Stimulated activated CD8-positive, alpha-beta memory T cell treated with anti-CD3 and anti-CD28 coated beads, Interleukin-2, amount 100 ng/mL, for 48 hours (primary cell): ENCODE measurements at places on chromosomes 4 and X.

DNA sequence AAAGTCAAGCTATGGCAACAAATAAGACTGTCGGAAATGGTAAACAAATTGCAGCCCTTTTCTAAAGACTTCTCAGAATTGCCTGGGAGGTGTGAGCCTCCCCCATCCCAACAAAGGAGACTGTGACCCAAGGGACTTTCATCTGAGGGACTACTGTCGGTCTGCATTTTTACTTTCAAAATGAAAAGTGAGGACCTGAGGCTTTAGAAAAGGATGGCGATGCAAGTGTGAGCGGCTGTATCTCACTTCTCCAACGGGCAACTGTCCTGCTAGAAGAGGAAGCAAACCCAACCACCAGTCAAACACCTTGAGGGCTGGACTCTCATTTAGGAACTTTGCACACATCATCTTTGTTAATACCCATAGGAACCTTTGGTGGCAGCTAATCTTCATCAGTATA lies 62.6 kb upstream of the CLNK start:
- DNase-seq, result no peak

- no peak for DNase-seq
Measured at GRCh38 chr4:6107886-6108285, 89.7 kb upstream of the C4orf50 start.

- no peak for DNase-seq
Measured at GRCh38 chr4:7529368-7530080, 94.8 kb upstream of the PSAPL1 start.

DNA sequence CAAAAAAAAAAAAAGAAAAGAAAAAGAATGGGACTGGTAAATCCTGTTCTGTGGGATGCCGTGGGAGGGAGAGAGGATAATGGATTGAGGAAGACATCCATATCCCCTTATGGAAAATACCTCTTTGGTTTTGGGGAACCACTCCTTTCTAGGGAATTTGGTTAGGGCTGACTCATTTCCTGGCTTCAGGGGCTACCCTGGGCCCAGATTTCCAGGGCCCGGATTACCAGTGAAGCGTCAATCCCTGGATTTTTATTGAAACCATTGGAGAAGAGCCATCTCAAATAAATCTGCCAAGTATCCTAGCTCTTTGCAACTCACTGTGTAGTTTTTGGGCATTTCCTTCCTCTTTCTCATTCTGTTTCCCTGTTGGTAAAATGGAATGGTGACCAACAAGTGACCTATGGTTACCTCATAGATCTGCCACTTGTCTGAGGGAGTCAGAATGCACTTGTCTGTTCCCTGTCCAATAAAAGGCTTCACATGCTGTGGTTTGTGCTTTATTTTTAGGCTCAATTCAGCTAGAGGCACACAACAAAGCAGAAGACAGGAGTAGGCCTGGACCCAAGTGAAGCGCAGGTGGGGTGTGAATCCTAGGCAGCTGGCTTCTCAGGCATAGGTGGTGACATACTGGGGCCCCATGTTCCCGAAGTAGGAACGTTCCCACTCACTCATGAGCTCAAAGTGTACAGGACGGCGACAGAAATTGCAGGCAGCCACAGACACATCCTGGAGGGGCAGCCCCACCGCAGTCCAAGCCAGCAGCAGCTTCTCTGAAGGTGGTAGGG lies 8.6 kb downstream of the APEX2 start:
- no peak for DNase-seq

DNA sequence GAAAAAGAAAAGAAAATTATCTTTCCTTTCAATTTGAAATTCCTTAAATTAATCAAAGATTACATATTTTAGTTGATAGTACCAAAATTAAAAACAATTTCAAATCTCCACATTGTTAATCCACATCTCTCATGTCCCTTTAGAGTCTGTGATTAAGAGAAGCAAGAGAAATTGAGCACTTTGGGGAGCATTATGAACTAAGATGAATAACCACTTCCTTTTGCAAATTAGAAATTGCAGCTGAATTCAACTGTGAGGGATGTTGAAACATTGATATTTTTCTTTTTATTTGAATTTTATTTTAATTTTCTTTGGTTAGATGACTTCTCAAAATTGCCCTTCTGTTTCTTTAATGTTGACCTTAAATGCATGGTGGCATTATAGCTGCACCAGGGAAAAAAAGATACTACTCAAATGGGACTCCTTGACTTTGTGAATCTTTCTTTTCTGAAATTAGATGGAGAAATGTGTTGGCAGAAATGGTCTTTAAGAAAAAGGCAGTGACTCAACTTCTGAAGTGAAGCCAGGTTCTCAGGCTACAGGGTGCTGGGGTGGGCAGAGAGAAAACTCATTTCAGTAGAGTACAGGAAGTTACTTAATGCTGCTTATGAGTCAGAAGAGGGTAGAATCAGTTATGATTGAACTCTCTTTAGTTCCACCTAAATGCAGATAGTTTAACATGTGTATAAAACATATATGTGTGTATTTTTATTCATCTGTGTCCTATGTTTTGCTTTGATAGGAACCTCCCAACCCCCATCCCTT lies 92.0 kb upstream of the TNIP3 start:
- no peak for DNase-seq

DNA sequence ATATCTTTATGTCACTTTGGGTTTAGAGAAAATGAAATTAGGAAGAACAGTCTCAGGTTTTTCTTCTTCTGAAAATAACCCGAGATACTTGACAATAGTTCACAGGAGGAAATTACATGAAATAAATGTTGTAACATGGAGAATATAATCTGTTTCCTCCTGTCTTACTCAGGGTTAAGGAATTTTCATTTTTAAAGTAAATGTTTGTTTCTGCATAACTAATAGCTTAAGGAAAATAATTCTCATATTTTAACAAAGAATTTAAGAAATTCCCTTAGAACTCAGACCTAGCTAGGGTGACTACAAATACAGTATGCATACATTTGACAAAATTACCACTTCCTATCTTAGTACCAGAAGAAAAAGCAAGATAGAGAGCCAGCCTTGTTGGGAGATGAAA lies 17.2 kb upstream of the SPRY1 start:
- DNase-seq, result no peak

DNA sequence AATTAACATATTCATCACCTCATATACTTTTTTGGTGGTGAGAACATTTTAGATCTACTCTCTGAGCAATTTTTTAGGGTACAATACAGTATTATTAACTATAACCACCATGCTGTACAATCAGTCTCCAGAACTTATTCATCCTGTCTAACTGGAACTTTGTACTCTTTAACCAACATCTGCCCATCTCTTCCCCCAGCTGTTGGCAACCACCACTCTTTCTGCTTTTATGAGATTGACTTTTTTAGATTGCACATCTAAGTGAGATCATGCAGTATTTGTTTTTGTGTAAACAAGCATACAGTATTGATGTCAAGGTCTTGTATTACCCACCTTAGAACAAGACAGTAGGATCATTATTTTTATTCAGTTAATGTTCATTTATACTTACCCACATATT lies 516.8 kb downstream of the RPA4 start:
- no peak for DNase-seq

DNA sequence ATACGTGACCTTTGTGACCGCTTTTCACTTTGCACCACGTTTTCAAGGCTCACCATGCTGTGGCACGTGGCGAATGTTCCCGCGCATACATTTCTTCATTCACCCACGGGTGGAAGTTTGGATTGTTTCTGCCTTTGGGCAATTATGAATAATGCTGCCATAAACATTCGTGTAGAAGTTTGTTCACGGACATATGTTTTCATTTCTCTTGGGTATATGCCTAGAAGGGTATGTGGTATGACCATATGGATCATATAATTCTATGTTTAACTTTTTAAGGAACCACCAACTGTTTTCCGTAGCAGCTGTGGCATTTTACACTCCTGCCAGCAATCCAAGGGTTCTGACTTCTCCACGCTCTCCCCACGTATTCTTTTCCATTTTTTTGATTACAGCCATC lies 60.9 kb upstream of the MXD4 start:
- DNase-seq, result no peak

DNA sequence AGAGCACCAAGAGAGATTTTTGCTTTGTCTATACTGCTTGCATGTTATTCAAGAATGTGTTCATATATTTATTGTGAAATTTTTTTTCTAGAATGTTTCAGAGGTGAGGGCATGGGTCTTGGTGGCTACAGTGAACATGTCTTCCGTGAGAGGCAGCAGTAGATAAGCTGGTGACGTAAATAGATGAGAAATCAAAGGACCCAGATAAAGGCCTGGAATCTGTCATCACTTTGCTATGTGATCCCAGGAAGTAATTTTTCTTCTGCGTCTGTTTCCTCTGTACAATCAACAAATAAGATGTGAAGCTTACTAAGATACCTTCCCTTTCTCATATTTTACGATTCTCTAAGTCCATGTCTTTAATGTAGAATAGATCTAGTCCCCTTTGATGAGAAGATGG lies 129.1 kb downstream of the COL4A6 start:
- DNase-seq, result no peak

DNA sequence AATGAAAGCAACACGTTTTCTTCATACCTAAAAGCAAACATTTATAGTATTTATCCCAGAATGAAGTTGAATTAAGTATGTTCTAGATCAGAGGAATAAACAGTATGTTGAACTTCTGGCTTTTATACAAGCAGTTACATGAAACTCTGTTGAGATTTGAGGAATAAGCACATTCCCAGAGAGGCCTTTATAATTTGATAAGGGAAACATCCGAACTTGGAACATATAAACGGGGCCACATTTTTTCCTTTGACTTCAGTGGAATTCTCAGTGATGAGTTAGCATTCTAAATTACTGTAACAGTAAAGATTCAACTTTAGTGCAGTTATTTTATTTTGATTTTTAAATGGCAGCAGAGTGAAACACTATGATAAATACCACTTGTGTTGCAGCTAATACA lies 119.5 kb downstream of the GLRA3 start:
- no peak for DNase-seq

DNA sequence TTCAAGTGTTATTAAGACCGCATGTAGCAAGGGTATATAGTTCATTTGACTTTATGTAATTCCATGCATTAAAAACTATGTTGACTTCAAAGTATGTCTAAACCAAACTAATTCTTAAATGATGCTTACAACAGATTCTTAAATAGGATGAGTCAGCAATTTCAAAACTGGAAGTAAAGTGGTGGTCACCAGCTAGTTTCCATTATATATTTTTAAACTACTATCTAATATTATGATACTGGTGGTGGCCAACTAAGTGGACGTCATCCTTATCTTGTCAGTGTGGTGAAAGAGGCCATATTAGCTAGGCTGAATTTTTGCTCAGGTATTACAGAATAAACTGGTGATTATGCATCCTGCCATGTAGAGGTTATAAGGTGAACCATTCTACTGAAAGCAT lies 1.2 kb downstream of the IL15 start:
- no peak for DNase-seq

GRCh38 chr4:1479454-1479853 lies 73.2 kb upstream of the NKX1-1 start:
- no peak for DNase-seq

DNA sequence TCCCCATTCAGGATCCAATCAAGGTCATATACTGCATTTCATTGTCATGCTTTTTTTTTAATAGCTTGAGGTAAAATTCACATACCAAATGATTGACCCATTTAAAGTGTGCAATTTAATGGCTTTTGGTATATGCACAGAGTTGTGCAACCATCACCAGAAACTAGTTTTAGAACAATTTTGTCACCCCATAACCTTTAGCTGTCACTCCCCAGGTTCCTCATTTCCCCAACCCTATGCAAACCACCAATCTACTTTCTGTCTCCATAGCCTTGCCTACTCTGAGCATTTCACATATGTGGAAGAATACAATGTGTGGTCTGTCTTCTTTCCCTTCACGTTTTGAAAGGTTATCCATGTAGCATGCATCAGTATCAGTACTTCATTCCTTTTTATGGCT lies 1.4 kb upstream of the SMAD1 start:
- DNase-seq, result no peak

DNA sequence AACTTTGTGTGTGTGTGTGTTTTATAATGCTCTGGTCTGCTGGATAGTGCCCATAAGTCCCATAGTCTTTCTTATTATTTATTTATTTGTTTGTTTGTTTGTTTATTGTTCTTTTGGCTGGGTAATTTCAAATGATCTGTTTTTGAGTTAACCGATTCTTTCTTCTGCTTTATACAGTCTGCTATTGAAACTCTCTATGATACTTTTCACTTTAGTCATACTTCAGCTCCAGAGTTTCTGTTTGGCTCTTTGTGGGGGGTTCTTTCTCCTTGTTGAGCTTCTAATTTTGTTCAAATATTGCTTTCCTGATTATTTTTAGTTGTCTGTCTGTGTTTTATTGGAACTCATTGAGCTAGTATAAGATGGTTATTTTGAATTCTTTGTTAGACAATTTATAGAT lies 10.0 kb downstream of the CXCL3 start:
- DNase-seq, result no peak

DNA sequence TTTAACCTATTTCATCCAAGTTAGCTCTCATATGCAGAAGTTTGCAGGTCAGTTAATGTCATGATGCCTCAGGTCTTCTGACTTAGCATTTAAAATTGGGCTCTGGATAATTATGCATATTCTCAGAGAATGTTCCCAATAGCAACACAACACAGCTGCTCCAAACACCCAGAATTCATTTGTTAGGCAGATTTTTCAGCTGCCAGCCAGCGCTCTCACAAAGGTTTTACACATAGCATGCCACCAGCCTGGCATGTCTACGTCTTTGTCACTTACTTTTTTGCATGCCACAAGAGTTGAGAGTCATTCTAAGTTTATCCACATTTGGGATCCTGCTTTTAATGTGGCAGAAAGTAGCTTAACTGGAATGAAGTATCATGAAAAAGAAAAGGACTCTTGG lies 84.8 kb downstream of the LIMCH1 start:
- no peak for DNase-seq

GRCh38 chrX:7828594-7828993 lies 14.4 kb upstream of the VCX start:
- no peak for DNase-seq

DNA sequence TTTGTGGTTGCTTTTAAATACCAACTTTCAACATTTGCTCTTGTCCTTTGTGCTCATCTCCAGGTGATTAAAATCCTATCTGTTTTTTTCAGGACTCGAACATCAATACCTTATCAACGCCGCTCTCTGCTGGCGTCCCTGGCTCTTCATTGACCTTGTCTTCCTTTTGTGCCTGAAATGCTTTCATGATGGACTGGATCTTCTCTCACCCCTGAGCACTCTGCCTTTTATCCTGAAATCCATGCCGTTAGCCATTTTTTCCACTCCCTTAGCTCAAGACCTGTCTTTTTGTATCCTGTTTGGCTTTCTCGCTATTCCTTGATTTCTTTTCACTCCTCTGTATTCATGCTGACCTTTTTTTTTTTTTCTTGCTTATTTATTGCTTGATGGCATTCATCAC lies 549.5 kb upstream of the CPEB2 start:
- DNase-seq, result no peak

- no peak for DNase-seq
Measured at GRCh38 chrX:3549411-3549911, 164.0 kb downstream of the PRKX start.

DNA sequence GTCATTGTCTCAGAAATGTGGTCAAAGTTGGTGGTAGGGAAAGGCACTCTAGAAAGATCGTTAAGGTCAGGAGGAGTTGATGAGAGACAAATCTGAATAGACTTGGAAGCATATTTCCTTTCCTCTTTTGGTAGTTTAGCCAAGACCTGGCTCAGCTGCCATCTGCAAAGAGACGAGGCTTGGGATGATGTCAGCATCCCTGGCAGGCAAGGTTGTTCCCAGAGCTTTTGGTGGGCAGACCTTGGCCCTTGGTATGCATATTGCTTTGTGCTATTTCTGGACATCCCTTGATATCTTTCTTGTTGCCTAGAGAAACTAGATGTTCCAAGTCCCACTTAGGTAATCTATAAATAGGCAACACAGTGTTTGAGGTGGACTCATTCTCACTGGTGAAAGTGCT lies 82.4 kb upstream of the NAF1 start:
- no peak for DNase-seq
